GM04503 (cell line): ENCODE measurements at places on chromosomes 1 and 21.

DNA sequence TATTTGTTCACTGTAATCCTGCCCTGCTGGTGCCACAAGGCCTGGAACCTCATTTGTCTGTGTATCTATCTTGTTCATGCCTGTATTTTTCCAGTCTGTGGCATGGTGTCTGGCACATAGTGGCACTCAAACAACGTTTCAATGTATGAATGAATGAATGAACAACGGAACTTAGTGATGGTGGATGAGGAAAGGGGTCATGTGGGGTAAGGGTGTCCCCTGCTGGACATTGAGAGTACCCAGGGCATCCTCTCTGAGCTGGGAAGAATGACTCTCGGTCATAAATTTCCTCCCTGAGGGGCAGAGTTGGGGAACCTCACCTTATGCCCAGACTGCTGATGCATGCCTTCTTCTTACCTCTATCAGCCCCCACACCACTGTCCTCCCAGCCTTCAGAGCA, 18.9 kb upstream of the ZNF683 start:
- no peak for DNase-seq

DNA sequence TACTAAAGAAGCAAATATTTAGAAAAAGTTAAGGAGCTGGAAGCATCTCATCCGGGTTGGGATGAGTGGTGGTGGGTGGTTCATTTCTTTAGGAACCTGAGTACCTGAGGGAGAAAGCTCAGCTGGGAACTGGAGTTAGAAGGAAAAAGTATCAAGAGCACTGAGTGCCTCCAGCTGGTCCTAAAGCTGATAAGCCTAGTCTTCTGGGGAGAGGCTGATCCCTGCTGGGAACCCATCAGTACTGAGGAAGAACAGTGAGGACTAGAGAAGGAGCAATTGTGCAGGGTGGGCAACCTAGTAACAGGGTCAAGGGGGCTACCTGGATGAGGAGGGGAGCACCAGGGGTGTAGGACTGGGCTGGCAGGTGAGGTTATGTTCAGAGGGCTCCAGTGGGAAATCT, 89.5 kb downstream of the RUNX1 start:
- DNase-seq, result no peak

GRCh38 chr1:35656148-35656862, 15.0 kb upstream of the PSMB2 start:
- DNase-seq, result no peak

DNA sequence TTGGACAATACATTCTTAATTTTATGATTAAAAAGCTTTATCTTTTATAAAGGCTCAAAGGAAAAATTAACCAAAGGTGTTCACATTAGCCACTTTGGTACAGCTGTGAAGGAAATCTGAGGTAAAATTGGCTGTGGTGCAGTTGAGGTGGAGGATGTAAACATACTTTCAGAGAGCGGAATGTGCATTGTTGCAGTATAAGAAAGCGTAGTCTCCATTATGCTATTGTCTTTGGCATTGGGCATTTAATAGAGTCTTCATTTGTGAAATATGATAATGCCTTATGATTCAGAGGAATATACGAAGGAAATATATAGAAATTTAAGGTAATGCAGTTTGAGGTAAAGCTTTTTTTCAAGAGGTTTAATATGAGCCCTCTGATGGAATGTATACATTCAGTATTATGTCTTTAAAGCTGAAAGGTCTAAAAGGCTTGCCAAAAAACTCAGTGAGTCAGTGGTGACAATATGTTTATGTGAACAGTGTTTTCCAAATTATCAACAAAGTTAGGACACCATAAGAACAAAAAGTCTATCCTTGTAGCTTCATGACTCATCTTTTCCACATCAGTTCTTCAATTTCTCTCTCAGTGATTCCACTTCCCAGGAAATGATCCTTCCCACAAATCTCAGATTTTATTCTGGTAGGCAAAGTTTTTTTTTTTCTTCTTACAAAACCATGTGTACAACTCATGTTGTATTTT, 26.9 kb upstream of the DDR2 start:
- DNase-seq, result peak; percentile 73

DNA sequence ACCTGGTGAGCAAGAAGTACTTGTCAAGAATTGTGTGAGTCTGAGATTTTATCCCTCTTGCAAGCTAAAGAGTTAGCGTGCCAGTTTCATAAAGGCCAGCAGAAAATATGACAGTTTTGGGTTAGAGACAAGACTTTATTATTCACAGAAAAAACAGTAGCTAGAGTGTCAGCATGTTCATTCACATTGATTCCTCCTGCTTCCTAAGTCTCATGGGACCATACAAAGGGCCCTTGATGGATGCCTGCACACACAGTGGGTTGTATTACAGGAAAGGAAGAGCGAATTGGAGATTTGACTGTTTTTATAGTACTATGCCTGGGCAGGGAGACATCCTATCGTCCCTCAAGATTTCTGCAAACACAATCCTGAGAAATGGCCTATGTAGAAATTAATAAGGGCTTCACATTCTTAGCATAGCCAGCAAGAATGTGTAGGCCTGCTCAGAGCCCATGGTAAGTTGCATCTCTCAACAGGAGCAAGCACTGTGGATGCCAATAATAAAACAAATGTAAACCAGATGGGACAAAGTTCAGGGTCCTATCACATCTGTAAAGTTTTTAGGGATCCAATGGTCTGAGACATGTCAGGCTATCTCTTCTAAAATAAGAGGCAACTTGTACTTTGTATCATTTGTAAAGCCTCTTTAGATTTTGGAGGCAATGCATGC, 4.0 kb upstream of the ASPM start:
- no peak for DNase-seq

DNA sequence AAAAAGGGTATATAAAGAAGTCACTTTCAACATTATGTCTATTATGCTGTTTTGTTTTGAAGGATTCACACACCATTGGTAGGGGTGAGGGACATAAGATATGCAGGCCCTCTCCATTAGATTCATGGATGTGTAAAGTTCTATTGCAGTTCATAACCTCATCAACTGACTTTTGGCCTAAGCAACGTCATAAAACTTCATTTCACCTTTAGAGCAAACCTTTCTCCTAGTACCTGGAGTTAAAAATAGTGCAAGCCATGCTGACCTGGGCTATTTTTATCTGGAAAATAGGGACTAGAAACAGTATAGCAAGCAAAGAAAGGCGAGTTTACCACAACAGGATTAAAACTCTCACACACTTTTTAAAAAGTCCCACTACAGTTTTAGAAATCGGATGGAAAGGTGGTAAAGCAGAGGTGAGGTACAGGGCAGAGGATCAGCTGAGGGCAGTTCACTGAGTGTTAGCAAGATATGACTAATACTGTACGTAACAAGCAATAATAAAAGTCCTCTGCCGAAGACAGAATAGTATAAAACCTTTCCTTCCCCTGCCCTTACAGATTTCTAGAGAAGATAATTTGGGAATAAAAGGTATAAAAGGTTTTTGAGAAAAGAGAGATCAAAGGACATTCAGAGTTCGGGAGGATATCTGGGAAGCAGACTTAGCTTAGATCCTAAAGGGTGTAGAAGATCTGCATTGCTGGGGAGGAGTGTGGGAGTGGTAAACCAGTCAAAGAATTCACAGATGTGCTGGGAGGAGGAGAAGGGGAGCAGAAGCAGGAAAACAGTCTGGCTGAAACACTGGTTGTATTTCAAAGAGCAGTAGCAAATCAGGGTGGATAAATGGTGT, 14.3 kb downstream of the EGLN1 start:
- no peak for DNase-seq

DNA sequence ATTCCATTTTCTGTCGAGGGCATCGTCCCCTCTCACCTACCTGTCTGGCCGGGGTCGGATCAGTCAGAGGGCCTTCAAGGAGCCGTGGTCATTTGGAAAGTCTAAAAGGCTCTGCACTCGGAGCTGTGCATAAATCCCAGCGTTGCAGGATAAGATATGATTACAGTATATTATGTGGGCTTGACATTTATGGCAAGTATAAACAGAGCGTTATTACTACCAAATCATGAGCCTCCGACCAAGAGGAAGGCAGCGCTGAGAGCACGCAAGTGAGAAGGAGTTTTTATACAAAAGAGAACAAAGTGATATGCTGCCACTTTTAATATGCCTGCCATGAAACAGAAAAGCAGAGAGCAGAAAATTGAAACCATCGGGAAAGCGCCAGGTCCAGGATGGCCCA, 419.4 kb upstream of the VAMP3 start:
- DNase-seq, result no peak

DNA sequence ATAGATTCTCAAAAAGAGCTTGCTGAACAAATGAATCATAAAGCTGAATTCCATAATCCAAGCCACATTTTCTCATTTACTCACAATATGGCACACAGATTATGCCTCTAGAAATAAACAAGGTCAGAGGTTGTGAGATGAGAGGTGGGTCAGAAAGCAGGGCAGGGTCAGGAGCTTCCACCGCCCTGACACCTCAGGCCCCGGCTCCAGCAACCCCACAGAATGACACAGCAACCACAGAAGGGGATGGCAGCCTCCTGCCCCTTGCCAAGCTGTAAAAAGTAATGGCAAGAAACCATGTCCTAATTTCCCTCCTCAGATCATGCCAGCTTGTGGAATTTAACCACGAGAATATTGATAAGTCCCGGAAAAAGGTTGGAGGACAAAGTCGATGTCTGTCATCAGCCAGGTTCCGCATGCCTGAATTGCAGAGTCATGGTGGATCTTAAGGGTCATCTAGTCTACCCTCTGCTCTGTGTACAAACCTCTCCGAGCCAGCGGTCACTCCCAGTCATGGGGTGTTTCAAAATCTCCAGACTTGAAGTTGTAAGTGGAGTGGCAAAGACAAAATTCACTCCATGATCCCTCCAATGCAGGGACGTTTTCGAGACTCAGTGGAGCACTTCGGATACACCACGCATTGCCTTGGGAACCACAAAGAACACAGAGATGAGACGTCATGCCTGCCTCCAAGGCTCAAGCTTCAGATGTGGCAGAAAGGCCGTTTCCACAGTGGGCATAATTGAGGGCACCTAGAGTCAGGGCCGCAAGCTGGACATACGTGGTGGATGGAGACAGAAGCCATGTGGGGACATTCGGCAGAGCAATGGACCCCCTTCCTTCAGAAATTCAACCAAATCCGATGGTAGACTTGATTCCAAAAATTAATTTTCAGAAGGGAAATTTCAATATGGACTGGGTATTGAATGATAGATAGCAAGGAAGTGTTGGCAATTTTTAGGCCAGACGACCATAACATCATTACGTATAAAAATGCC, 254.0 kb downstream of the TOMM20 start:
- DNase-seq, result no peak

DNA sequence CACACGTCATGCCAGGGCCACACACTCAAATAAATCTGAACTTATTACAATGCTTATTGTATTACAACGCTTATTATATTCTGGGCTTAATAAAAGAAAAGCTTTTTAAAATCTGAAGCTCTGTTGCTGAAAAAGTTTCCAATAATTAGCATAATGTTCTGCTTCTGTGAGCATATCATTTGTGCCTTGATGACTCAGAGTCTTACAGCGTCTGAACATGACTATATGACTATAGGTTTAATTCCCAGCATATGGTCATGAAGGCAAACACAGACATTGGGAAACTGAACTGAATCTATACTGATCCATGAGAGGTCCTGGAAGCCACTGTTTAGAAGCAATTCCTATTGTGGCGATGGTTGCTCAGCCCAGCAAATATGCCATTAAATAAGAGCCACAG, 66.3 kb downstream of the SIM2 start:
- no peak for DNase-seq

GRCh38 chr1:236370420-236370819, 23.7 kb upstream of the EDARADD start:
- DNase-seq, result no peak

DNA sequence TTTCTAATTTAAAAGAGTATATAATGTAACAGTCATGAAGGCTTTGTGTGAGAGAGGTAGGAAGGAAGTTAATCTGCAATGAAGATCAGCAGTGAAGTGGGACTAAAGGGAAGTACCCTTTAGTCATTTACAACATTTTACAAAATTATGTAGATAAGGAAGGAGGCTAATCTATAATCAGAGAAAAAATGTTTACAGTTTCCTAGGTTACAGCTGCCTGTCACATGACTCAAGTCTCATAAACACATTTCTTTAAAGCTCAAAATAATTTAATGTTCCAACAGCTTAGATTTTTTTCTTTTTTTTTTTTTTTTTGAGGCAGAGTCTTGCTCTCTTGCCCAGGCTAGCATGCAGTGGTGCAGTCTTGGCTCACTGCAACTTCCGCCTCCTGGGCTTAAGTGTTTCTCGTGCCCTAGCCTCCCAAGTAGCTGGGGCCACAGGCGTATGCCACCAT, 26.2 kb upstream of the CAP1 start:
- DNase-seq, result no peak

GRCh38 chr1:178133239-178133989, 39.5 kb downstream of the RASAL2 start:
- no peak for DNase-seq

GRCh38 chr1:116724765-116725375, 29.4 kb upstream of the CD2 start:
- DNase-seq, result peak; percentile 7

DNA sequence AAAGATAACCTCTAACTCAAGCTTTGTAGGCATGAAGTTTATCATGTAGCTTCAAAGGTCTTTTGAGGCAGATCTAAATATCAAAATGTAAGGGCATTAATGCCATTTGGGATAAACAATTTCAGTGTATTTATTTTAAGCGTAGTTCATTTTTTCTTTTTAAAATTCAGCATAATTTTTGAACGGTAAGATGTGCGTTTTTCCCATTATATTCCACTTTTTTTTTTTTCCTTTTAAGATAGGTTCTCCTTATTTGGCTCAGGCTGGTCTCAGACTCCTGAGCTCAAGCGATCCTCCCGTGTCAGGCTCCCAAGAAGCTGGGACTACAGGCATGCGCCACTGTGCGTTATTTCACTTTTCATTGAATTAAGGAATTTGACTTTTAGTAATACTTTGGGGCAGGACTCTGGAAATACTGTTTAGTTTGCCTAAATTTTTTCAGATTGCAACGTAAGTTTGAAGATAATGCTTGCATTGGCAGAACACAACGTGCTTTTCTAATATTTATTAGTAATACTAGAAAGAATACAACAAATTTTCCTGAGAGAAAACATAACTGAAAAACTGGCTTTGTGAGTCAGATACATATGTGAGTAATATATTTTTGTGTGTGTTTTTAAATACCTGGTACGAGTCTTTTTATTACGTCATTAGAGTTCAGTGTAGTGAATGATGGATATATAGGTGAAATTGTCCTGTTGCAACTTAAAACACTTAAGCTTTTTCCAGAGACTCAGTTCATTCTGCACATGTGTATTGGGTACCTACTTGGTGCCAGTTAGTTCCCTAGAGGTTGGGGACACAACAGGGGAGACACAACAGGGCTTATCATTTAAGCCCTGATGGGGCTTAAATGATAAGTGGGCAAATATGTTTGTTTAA, 2.2 kb downstream of the RALGPS2 start:
- no peak for DNase-seq
